ENCODE measurements at places on chromosomes 4 and X.

DNA sequence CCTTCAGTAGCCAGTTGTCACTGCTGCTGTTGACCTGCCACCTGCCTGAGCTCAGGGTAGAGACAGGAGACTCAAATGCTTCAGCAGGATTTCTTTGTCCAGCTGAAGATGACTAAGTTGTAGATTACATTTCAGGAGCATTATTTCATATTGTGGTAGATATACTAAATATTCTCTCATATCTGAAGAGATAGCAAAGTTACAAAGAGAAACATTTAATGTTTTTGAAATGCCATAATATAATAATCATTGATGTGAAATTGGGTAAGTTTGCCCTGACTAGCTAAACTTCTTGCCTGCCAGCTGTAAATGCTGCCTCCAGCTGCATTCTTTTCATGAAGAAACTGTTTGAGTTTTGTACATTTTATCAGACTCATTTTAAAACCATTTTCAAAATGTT lies 247.6 kb upstream of the CNKSR2 start:
- no peak for DNase-seq

DNA sequence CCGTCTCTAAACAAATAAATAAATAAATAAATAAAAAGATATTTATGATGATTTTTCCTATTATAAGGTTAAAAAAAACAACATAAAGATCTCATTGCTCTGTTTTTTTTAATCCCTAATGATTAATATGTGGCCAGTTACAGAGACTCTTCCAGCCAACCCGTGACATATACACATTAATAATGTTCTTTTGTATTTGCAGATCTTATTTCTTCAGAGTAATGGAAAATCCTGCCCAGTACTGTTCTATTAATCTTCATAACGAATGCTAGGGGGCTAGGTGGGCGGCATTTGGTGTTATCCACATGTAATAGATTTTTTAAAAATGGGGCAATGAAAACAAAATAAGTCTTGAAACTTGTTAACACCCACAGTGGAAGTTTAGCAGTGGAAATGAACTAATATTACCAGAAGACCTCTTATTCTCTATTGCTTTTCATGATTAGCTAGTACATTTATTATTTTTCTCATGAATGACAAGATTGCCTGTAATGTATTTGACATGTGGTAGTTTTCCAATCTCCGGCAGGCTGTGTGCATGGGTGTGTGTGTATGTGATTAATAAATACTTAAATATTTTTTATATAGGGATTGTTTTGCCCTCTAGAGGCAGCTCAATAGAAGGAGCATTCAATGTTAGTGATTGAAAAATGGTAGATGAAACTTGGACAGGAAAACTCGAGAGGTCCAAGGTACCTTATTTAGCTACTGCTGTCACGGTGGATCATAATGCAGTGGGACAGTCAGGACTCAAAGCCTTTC lies 457.4 kb downstream of the IL1RAPL1 start:
- DNase-seq = no peak

DNA sequence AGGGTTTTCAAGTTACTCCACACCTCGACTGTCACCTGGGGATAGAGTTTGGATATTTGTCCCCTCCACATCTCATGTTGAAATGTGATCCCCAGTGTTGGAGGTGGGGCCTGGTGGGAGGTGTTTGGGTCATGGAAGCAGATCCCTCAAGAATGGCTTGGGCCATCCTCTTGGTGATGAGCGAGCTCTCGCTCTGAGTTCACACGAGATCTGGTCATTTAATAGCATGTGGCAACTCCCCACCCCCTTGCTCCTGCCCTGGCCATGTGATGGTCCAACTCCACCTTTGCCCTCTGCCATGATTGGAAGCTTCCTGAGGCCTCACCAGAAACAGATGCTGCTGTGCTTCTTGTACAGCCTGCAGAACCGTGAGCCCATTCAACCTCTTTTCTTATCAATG lies 8.3 kb downstream of the CTAG1A start:
- no peak for DNase-seq

GRCh38 chr4:110198049-110198434 lies 373 bp downstream of the ELOVL6 start:
- peak; percentile 60 for DNase-seq

DNA sequence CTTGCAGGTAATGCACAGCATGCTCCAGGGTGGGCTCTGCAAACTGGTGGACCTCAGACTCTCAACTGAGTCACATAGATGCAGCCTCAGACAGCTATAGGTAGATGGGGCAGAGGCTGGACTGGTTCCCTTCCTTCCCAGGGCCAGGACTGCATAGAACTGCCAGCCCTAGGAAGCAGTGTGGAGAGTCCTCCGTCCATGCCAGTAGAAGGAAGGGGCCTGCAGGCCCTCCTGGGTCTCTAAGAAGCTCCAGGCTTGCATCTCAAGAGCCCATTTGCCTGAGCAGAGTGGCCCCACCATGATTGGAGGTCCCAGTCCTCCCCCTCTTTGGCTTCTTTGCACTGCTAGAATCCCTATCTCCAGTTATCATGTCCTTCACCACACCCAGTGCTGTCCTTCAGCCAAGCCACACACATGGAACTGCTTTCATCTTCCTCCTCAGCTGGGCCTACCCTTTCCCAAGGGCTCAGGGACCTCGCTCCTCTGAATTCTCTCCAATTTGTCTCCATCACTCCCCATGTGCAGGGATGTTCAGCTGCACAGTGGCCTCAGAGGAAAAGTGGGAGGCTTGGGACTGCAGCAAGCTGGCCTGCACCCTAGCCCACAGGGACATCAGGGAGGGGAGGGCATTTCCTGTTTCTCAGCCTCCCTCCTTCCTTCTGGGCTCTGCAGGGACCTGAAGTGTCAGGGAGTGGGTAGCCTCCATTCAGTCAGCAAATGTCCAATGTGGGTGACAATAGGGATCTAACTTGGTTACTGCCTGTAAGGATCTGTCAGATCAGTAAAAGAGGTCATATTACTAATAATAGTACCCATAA lies 146.0 kb downstream of the PJA1 start:
- peak; percentile 35 for DNase-seq

GRCh38 chr4:80115368-80116181 lies 42.5 kb upstream of the ANTXR2 start:
- DNase-seq = peak; percentile 83

- no peak for DNase-seq
These were observed 57.5 kb downstream of the HHIP start for GRCh38 chr4:144703494-144703893.

- DNase-seq = no peak
These were observed 62.0 kb downstream of the HTT start for GRCh38 chr4:3136454-3136853.

GRCh38 chr4:7388627-7389026 lies 46.1 kb downstream of the PSAPL1 start:
- DNase-seq = peak; percentile 18

DNA sequence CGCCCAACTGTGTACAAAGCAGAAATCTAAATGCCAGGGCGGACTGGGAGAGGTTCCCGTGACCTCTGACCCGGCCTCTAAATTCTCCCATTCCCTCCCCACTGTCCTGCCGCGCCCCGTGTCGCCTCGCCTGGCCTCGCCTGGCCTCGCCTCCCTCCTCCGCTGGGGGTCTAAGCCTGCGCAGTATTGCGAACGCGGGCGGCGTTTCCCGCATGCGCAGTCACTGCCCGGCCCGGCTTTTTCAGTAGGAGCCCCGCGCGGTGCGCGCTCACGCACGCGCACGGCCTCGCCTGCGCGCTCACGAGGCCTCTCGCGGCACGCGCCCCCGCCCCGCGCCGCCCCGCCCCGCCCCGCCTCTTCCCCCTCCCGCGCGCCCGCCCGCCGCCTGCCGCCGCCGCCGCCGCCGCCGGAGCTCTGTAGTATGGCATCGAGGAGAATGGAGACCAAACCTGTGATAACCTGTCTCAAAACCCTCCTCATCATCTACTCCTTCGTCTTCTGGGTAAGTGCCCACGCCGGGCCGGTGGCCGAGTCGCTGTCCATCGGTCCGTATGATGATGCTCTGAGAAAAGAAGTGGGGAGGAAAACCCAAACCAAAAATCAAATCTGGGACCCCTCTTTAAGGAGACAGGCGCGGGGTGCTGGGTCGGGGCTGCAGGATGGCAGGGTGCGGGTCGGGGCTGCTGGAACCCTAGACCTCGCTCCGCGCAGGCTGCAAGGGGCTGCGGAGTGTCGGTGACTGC lies at the start of gene TSPAN7:
TSPAN7 (plus strand) TSS at position 417 of the 743 bp plus-strand sequence; CDS start at position 422, 5 bp downstream.
- DNase-seq = peak; percentile 78

DNA sequence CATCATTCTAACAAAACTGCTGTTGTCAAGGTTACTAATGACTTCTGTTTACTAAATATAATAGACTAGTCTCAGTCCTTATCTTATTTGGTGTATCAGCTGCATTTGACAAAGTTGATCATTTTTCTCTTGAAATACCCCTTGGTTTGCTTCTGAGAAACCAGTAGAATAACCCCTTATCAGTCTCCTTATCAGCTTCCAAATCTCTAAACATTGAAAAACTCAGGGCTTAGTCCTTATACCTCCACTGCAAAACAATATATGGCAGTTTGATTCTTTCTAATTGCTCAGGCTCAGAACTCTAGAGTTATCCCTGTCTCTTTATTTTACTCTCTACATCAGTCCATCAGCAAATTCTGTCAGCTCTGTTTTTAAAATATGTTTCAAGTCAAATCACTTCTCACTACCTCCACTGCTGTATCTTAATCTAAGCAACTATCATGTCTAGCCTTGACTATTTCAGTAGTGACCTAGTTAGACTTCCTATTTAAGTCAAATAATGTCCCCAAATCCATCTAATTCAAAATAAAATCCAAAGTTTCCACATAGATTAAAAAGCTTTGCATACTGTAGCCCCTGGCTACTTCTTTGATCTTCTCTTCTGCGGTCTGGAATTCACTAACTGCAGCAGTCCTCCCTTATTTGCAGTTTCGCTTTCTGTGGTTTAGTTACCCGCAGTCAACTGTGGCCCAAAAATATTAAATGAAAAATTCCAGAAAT lies 87.1 kb upstream of the NPNT start:
- DNase-seq = no peak

DNA sequence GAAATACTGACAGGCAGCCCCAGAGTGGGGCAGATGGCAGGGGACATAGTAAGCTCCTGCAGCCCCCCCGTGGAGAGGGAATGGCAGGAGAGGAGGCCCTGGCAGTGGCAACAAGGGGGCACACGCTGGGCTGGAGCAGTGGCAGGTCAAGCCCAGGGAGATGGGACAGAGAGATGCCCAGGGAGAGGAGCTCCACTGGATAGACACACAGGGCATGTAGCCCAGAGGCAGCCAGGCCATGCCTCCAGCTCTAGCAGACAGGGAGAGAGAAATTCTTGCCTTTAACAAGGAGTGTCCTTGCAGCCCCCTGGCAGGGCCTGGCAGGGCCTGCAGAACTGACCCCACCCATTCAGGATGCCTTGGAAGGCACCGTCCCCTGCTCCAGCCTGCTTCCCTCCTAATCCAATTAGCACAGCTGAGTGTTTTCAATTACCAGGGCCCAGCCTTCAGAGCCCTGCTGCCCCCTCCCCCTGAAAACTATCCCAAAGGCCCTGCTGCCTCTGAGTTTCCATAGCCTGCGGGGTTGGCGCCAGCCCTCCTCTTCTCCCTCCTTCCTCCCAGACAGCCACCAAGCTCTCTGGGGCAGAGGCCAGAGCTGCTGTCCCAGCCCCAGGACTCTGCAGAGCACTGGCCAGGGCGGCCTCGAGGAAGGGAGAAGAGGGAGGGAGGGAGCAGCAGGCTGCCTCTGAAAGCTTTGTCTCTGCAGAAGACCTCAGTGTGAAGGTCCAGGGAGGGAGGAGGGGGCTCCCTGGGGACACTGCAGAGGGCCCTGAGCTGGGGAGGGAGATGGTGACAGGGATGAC lies 12.5 kb downstream of the L1CAM start:
- DNase-seq = peak; percentile 71

DNA sequence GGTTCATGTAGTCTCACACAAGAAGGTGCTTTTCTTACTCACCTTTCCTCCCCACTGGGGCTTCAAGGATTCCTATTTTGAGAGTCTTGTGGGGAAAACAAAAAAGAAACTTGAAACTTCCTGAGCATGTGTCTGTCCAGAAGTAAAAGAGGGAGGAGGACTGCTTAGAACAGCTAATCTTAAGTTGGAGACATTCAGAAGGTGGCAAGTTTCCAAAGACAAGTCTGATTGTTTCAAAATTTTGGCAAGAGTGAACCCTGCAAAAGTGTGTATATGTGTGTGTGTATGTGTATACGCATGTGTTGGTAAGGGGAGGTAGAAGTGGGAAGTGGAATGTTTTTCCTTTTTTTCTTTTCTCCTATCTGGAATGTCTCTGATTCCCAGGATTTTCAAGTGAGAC lies 189.0 kb upstream of the FRMPD4 start:
- DNase-seq = no peak

DNA sequence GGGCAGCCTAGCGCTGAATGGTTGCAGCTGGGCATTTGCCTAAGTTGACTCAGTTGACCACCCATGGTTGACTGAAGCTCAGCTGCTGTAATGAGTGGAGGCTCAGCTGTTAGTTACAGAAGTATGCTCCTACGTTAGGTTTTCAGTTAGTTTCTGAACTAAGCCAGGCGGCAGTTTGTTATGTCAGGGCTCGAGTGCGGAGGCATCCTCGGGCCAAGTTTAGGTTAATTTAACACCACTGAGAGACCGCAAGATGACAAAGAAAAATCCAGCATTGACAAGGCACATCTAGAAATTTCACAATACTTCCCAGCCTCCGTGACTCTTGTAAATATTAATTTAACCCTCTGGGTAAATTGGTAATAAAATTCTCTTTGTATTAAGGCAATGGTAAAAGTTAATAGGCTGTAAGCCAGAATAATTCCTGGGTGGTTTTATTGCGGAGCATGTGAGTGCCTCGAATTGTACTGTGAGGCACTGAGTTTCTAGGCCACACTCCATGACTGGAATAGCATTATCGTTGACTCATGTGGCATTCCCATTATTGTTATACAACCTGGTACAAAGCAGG lies 33.1 kb upstream of the CDKN2AIP start:
- DNase-seq = no peak

- no peak for DNase-seq
These were observed 42.7 kb upstream of the CLNK start for GRCh38 chr4:10727140-10727880.

DNA sequence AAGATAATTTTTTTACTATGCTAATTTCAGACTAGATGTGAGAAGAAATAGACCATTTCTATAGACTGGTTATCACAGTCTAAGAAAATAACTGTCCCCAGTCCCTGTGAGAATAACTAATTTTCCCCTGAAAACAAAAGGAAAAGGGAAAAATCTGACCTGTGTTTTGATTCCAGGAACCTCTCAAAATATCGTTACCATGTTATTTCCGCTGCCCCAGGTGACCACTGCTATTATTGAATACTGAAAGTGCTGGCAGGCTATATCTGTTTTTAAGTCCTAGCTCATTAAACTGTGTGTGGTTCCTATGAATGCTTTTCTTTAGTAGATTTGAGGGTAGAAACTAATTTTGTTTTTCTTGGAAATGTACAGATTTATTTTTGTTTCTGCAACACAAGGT lies 83.6 kb downstream of the GAB1 start:
- no peak for DNase-seq

- DNase-seq = no peak
These were observed 25.7 kb upstream of the ELOVL6 start for GRCh38 chr4:110224142-110224541.

GRCh38 chrX:16804923-16805464 lies 18.7 kb downstream of the TXLNG start:
- DNase-seq = no peak

DNA sequence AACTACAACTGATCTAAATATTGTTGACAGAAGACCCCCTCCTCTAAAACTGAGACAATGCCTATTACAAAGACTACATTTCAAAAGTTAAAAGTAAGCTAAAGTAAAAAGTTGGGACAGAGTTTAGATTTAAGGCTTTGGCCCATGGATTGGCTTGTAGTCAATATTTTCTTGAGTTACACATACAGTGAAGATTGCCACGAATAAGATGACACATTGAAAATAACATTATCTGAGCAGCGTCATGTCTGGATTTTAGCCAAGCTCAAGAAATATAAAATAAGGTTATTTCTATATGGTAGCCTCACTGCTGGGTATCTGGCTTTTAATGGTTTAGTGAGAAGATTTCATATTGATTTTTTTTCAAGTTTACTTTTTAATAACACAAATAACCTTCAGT lies 266.2 kb upstream of the LDB2 start:
- DNase-seq = no peak

Data from islet precursor cell (in vitro differentiated cells).